ENCODE measurements at places on chromosomes 5 and 9.

- DNase-seq: no peak
Measured at GRCh38 chr9:33129251-33129885, 37.8 kb downstream of the B4GALT1 start.

DNA sequence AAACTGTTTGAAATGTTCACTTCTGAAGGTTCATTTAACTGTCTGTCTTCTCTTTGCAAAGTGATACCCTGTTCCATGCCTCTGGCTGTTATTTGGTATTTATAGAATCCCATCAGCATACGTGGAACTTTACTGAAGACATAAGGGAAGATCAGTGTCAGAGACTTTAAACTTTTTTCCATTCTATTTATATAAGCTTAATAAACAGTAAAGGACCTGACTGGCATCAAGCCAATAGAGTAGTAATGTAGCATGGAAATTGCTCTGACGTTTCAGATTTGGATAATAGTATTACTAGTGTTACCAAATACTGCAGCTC, 94.9 kb upstream of the MINAR2 start:
- DNase-seq: no peak

DNA sequence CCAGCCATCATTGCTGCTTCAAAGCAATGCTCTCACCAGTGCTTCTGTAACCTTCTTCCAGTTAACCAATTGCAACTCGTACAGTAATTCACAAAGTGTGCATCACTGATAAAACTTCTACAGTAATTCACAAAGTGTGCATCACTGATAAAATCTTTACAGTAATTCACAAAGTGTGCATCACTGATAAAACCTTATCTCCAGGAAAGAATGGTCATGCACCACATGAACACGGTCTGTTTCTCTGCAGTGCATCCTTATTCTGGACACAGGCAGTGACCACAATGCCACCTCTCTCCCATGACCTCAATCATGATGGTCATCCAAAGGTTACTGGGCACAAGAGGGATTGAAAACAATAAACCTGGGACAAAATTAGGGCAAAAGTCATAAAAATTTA, 153.6 kb downstream of the TSSK1B start:
- DNase-seq: no peak

DNA sequence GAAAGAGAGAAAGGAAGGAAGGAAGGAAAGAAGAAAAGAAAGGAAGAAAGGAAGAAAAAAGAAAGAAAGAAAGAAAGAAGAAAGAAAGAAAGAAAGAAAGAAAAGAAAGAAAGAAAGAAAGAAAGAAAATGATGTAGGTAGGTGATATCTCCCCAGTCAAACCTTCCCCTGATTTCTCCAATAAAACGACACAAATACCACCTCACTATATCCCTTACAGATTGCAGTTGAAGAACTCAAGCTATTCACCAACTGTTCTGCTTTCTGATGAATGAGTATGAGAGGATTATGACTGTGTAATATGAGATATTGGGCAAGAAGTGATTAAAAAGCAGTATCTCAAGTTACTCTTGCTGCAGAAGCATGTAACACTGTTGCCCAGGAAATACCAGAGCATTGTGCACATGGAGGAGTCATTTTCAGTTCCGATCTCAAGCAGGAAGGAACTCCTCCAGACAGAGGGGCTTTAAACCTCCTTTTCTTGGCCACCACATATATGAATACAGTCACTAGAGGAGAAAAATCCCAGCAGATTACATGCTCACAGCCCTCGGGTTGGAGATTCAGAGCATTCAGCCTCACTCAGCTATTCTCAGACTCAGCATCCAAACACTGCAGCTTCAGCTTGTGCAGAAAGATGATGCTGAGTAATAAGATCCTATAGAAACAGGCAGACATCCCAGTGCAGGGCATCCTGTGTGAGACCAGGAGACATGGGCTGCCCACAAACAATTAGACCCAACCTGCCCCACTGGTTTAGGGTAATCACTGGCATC, 61.4 kb downstream of the UGCG start:
- DNase-seq: no peak

GRCh38 chr5:153555420-153556114, 65.1 kb downstream of the GRIA1 start:
- no peak for DNase-seq
